Stomach (tissue), 19 donors: ENCODE measurements at places on chromosomes 6 and 20. TPM values are rescaled to one million over a fixed set of nuclear protein-coding genes. Genes with fewer than 3 reads are reported as not detected.

DNA sequence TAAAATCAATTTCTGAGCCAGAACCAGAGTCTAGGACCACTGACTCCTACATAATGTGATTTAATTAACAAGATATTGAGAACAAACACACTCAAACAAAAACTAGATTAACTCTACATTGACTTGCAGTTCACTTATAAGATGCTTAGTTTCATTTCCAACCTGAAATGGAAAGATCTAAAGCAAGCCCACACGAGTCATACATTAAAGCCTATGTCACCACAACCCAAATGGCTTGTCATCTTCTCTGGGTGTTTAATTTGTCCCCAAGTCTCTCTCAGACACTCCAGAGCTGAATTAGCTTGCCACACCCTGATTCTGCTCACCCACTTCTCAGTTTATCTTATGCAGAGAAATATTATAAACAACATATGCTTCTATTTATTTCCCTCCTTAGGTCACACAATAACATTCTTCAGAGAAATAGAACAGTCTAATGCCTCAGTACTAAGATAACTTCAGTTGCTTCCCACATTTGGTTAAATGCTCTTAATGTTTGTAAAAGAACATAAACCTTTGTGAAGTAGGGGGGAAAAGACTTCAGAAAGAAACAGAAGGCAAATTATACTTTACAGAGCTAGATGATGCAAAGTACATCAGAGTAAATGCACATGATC is 8.8 kb upstream of the FBXO30 start:
- DNase-seq, result no peak

GRCh38 chr6:125340175-125340835 is 38.5 kb upstream of the HDDC2 start:
- no peak for DNase-seq

GRCh38 chr20:33267701-33268100 is 15.3 kb upstream of the BPIFB1 start:
- DNase-seq, result no peak

- no peak for DNase-seq
Observed at GRCh38 chr6:100948381-100949133, 67.4 kb upstream of the ASCC3 start.

GRCh38 chr6:33286946-33287914 is 1.8 kb downstream of the WDR46 start:
- no peak for DNase-seq

GRCh38 chr6:39204646-39205244 is 24.5 kb downstream of the KCNK5 start:
- no peak for DNase-seq

DNA sequence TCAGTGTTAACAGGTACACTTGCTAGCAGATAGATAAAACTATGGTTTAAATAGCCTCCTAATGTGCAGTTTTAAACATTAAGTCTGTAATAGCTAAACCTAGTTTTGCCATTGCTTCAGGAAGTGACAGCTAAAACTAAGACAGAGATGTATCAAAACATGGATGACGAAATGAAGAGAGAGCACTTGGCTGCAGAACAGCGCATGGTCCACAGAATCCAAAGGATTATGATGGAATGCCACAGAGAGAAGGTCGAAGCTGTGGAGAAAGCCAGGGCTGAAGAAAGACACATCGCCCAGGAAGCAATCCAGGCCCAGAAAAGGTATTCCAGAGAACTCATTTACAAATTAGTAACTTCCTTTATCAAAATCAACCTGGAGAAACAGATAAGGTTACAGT is 11.6 kb downstream of the C6orf163 start:
- DNase-seq, result no peak

GRCh38 chr6:81900616-81901015 is 148.1 kb upstream of the TENT5A start:
- DNase-seq, result no peak

DNA sequence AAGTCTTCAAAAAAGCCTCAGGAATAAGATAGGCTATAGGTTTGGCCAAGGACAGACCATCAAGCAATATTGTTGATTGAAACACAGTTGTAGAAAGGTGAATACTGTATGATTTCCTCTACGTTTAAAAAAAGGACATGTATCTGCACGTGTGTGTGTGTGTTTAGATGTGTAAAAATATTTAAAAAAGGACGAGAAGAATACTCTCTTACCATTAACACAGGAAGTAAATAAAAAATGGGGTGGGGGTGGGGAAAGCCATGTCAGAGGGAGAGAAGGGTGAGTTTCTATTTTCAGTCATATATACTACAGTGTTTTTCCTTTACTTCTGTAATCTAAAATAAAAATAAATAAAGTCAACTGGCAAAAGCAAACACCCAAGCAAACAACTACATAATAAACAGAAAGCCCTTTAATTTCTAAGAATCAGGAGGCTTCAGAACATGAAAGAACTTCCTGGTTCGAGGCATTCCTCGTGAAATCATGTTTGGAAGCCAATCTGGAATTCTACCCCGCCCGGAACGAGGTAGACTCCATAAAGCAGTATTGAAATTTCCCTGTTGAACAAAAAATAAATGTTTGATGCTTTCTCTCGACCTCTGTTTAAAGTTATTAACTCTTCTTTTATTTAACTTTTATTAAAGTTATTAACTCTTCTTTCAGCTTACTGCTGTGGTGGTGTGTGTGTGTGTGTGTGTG is 158.1 kb upstream of the ZNF217 start:
- peak; percentile 17 for DNase-seq

- DNase-seq, result no peak
Observed at GRCh38 chr20:51062065-51062464, 39.2 kb upstream of the KCNG1 start.

DNA sequence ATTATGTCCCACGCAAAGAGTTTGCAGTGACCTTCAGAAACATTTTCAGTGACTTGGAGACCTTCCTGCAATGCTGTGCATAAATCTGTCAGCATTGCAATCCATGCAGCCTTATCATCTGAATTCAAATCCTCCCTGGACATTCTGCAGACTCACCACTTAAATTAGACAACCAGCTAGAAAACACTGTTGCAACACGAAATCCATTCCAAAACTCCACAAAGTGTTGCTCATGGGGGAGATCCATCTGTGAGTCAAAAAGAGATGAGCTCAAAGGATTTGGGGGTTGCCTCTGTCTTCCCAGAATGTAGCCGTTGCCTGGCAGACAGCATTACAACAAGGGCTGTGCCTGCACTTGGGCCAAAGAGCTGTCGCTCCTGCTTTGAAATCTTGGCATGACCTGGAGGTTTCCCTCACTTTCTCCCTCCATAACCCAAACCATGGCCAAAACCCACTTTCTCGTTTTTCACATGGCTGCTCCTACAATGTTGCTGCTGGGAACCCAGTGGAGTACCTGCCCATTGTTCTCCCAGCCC is 163.5 kb upstream of the CDYL start:
- no peak for DNase-seq

DNA sequence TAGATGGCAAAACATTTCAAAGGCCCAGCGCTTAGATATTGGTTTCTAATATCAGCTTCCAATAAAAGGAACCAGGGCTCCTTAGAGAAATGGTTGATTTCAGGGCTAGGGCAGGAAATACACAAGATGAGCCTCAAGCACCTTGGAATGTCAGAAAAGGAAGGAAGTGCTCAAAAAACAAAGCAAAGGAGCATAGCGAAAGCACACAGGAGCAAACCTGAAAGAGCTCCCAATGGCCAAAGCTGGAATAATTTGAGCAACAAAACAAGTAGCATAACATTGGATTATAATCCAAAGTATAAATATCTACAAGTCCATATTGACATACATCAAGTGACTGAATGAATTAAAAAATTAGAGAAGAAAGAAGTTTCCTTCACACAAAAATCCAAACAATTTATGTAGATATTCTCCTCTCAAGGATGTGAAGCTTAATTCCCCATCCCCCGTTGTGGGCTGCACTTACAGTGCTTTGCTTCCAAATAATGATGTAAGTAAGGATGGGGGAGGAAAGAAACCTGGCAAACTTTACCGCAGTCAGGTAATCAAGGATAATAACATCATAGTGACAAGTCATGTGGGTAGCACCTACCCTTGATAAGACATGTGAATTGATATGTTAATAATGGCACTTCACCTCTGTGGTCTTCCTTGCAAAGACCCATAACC is 132.9 kb upstream of the DST start:
- no peak for DNase-seq

- no peak for DNase-seq
Observed at GRCh38 chr6:45470131-45470738, 92.5 kb upstream of the SUPT3H start.

DNA sequence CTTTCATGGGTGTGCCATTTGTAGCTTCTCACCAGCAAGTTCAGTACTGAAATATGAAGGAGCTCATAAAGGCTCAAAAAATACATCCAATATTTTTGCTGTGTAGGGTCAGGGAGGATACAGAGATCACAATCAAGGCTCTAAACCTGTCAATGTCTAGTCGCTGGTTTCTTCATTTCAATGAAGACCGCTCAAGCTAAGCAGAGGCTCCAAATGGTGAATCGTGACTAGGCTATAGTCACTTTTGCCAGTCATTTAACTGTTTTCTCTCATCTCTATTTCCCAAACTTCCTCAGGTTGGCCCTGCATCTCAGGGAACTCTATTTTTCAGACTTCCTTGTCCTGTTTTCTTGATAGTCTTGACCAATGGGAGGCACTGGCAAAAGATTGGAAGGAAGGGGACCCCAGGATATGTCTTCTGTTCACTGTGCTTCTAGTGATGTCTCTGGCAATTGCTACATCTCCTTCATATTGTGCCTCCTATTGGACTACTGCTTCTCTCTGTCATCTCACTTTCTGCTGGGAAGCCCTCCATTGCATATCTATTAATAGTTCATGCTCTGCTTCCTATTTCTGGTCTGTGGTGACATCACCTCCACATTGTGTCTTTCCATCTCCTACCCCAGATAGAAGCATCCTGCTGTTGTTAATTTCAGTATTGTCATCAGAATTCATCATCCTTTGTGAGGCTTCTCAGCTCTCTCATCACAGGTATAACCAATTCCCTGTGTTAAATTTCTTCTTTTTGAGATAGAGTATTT is 87.7 kb upstream of the FAM184A start:
- no peak for DNase-seq

DNA sequence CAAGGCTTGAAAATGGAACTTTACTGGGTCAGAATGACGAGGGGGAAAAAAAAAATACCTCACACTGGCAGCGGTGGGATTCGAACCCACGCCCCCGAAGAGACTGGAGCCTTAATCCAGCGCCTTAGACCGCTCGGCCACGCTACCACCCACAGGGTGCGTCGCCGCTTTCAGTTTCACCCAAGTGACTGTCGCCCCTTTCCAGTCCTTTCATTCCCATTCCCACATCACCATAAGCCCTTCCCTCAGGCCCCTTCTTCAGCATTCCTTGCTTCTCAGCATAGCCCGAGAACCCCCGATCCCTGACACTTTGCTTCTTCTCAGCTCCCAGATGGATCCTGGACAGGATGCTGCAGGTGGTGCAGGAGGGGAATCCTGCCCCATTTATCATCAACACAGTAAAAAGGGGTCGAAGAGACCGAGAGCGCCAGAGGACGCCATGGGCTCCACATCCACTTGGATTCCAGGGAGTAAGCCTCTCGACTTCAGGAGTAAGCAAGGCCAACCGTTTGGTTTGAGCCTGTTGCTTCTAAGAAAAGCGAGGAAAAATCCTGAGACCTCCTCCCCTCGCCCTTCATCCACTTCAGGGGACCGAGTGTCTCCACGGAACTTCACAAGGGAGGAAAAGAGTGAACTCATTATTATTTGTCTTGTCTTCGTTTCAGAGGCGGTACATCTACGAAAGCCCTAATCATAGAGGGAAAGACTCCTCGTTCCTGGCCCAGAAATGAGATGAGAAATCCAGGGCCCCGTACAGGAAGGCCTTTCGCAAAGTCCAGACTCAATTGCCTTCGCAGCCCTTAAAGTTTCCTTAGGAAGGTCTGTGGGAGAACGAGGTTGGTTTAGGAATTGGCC is 20.0 kb upstream of the TRIM27 start:
- DNase-seq, result peak; percentile 89

- DNase-seq, result no peak
Observed at GRCh38 chr6:157169656-157170055, 153.7 kb downstream of the TMEM242 start.

DNA sequence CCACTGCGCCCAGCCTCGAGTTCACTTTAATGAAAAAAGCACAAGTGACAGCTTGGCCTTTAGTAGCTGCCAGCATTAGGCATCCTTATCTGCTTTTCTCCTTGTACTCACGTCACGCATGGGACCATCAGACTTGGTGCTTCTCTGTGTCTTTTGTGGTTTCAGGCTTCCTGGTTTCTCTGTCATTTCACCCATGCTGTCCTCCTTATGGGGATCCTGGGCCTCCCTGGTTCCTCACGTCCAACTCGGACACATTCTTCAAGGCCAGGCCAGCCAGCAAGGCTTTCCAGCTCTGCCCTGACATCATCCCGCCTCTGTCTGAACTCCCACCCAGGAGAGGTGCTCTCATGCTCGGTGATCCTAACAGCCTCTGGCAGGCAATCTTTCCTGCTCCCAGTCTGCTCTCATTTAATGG is 83.2 kb downstream of the TIAM2 start:
- DNase-seq, result peak; percentile 45

GRCh38 chr6:3769610-3770009 is 18.1 kb upstream of the PXDC1 start:
- DNase-seq, result no peak

DNA sequence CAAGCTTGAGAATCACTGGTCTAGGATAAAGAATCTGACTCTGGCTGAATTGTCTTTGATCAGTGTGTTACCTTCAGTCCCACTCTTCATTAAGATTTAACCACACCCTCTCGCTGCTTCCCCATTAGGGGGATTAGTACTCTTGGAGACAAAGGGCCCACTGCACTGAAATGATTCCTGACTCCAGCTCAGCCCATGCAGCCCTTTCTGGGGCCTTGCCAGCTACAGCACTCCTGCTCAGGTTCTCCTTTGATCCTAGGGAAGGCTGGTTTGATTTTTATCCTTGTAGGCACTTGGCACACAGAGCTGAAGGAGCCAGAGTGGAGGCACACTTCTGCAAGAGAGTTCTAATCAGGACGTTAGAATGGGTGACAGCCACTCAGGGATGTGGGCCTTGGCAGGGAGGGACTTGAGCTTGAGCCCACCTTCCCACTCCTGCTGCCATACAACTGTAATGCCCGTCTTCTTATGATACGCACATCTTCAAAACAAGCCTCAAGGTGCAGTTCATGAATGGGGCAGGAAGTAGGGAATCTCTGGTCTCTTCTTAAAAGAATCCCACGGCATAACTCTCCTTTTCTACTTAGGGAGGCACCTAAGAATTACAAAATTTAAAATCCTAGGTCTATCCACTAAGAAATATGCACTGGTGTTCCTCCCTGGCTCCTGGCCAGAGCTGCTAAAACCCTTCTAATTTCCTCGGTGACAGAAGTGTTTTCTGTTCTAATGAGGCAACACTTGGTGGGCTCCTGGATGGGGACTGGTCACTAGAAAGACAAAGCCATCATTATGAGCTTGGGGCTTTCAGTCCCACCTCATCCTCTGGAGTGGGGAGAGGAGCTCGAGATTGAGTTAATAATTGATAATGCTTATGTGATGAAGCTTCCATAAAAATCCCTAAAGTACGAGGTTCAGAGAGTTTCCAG is 1.5 kb upstream of the SLA2 start:
- no peak for DNase-seq

GRCh38 chr6:50549026-50549425 is 164.3 kb upstream of the TFAP2D start:
- DNase-seq, result no peak

Gene HTR1B
- not detected for total RNA-seq

Gene ADA
- total RNA-seq, result 22.3 TPM

Gene PRICKLE4
- total RNA-seq, result 77.0 TPM

Gene RNF217
- total RNA-seq, result 10.4 TPM

Gene NFS1
- total RNA-seq, result 54.2 TPM

Gene OR2B6
- total RNA-seq, result not detected

Gene IMPG1
- not detected for total RNA-seq

Gene COL20A1
- not detected for total RNA-seq

Gene CDH4
- total RNA-seq, result not detected

Gene FGD2
- total RNA-seq, result 2.6 TPM

Gene PGK2
- total RNA-seq, result not detected

Gene STX11
- 11.7 TPM for total RNA-seq

Gene MACROD2
- total RNA-seq, result 25.0 TPM

Gene PGC
- 7,987 TPM for total RNA-seq
